ENCODE measurements at places on chromosomes 6 and 20.

- DNase-seq = no peak
These were observed 76.1 kb downstream of the HIVEP2 start for GRCh38 chr6:142868917-142869316.

DNA sequence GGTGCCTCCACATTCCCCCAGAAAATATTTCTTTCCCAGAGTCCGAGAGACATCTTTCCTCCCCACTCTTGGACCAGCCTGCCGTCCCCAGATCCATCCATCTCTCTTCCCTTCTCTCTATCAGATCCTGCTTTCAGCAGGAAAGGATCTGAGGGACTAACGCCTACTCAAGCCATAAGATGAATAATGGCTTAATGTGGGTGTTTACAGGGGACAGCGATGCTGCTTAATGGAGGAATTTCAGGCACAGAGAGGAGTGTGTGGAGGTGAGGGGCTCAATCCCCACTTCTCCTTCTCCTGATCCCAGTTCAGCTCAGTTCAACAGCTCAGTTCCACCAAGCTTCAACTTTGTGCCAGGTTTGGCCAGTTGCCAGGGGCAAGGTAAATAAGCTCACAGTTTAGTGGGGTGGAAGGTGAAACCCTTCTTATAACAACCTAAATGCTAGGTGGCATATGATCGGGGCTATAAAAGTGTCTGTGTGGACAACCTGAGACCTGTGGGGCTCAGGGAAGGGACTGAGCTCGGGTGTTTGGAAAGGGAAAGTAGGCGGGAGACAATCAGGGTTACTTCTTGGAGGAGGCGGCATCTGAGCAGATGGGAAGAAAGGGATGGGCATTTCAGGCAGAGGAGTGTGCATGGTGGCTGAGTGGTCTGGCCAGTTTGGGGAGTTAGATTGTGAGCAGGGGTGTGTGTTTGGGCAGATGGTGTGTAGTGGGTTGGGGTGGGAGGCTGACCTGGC is 55.8 kb downstream of the CDH22 start:
- DNase-seq = no peak

- no peak for DNase-seq
These were observed 312.6 kb downstream of the HTR1B start for GRCh38 chr6:77150736-77151135.

- DNase-seq = peak; percentile 78
These were observed 29.2 kb upstream of the DST start for GRCh38 chr6:56671651-56672461.

- DNase-seq = no peak
These were observed 209.8 kb upstream of the PROKR2 start for GRCh38 chr20:5526516-5526915.

DNA sequence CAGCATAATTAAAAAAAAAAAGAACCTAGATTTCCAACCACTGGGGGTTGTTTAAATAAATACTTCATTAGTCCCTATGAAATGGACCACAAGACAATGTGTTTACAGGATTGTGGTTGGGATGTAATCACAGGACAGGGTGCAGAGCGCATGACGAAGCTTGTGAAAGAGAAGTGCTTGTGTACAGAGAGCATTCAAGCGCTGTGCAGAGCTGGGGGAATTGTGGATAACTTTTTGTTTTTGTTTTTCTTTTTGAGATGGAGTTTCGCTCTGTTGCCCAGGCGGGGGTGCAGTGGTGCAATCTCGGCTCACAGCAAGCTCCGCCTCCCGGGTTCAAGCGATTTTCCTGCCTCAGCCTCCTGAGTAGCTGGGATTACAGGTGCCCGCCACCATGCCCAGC is 22.3 kb downstream of the LAMA5 start:
- no peak for DNase-seq

- peak; percentile 32 for DNase-seq
These were observed 72.4 kb downstream of the ADTRP start for GRCh38 chr6:11706171-11706570.

DNA sequence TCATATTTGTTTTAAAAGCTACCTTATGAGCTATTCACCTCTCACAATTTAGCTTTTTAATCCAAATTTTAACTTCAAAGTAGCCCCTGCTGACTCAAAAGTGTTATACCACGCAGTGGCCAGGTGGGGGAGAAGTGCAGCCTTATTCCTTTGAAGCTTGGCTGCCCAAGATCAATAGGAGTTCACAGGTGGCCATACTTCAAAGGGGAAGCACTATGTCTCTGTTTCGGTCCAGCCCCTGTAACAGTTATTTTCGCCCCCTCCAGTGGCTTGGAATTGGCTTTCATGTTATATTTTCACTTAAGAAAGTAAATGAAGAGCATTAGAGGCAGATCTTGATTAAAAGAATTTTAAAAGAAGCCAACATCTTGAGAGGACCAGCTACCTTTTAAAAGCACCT is 608.4 kb downstream of the EPHA7 start:
- no peak for DNase-seq

DNA sequence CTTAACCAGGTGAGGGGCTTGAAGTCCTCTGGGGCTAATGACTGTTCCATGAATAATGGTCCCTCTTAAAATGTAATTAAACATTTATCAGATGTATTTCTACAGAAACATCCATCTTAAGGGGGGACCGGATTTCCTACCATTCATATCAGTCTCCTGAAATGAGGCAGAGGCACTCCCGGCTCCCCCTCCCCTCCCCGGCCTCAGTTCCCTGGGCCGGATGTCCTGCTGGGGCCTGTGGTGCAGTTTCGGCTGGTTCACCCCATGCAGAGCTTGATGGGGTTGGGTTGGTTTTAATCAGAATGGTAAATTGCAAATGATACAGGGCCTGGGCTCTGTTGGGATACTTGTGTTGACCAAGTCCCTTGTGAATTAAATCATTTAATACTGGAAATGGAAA is 349.4 kb downstream of the PREX1 start:
- no peak for DNase-seq

DNA sequence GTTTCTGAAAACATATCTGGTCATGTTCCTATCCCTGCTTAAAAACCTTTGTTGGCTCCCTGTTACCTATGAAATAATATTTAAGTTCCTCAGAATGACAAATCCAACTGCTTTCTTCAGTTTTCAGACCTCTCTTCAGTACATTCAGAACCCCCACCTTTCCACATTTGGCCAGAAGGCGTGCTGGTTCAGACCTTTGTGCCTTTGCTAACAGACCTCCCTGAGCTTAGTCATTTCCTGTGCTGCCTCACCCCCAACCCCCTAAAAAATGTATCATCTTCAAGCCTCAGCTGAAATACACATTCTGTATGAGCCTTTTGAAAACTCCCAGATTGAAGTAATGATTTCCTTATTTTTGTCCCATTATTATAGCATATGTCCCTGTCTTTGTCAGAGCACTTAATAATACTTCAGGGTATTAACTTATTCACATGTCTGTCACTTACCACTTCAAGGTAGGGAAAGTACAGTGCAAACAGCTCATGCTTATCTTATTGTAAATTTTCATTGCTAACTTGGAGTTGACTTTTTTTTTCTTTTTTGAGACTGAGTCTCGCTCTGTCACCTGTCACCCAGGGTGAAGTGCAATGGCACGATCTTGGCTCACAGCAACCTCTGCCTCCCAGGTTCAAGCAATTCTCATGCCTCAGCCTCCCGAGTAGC is 19.7 kb downstream of the FAM217A start:
- no peak for DNase-seq

DNA sequence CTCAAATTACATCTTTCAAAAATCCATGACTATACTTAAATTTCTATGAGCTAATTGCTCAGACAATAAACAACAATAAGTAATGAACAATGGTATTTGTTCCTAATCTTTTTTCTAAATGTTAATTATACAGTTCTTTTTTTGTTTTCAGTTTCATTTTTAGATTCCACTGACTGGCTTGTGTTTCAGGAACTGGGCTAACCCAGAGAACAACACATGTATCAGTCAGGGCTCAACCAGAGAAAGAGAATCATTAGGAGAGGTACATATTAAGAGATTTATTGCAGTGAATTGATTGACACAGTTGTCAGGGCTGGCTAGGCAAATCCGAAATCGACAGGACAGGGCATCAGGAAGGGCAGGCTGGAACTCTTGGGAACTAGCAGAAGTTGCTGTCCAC is 182.8 kb downstream of the GRM1 start:
- DNase-seq = no peak

- DNase-seq = no peak
These were observed 54.6 kb downstream of the B4GALT5 start for GRCh38 chr20:49659056-49659455.

- no peak for DNase-seq
These were observed 411.0 kb downstream of the C6orf118 start for GRCh38 chr6:164898412-164898811.

DNA sequence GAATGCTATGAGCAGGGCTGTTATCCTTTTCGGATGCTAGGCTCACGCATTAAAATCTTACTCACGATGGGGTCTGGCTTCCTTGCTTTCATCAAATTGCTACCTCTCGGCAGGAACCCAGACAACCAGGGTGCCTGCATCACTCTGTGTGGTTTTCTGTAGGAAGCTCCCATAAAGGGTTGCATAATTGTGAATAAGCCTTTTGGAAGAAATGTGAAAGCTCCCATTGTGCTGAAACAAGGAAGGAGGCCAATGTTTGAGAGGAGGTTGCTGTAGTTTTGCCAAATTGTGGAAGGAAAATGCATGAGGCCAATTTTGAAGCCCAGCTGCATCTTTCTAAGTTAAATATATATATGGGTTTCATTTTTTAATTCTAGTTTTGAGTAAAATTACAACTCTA is 615.5 kb downstream of the C6orf118 start:
- peak; percentile 84 for DNase-seq

DNA sequence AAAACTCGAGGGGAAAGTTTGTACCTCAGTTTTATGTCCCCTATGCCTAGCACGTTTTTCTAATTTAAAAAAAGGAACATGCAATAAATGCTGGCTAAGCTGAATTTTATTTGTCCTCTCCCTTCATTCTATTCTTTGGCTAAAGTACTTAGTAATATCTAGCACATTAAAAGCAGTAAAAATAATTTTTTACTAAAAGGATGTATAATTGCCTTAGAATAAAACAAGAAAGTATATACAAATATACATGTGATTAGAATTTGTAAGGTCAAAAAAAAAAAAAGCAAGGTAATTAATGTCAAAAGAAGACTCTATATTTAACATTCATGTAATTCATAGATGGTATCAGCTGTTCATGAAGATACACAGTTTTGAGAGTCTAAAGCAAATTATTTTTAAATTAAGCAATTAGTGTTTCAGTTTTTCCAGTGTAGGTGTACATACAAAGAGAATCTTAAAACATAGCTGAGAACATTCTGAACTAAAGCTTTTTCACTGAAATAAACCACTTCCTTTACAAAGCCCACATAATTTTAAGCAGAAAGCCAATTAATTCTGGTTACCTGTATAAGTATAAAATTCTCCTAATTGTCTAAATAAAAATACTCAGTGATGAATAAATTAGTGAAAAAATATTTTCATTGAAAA is 32.4 kb downstream of the HBS1L start:
- no peak for DNase-seq

DNA sequence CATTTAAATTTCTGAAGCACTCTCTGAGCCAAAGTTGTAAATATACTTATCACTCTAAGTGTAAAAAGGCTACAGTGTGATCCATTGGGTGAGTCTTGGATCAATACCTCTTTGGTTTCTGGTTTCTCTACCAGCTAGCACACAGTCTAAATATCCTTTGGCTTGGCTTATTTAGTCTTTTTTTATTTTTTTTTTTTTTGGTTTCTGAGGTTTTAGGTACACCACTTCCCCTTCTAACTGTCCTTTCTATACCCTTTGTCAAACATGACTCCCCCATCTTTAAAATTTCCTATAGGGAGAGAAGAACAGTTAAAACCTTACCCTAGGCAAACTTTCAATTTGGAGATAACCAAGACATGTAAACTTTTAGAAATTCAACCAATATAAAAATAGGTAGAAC is 379.0 kb downstream of the PHF3 start:
- no peak for DNase-seq

GRCh38 chr20:58286729-58287128 is 22.8 kb upstream of the RAB22A start:
- no peak for DNase-seq

- no peak for DNase-seq
These were observed 10.4 kb downstream of the PXT1 start for GRCh38 chr6:36432151-36432671.

DNA sequence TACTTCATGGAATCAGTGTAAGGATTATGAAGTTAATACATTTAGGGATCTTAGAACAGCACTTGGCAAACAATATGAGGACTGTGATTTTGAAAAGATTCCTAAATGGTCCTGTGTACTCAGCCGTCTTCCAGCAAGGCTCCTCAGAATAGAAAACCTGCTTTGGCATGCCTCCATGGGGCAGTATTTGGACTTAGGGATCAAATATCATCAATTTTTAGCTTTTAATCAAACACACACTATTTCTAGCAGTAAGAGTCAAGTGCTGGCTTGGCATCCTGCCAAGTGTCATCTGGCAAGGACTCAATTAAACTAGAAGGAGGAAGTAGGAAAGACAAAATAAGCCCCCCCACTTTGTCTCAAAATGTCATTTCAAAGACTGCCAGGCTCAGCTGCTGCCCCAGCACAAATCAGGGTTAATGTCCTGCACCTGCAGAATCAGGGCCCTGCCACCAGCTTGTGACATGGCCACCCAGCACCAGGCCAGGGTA is 40.8 kb downstream of the IYD start:
- peak; percentile 48 for DNase-seq

GRCh38 chr20:7695635-7696034 is 244.6 kb downstream of the HAO1 start:
- no peak for DNase-seq

GRCh38 chr6:29486577-29486976 is 1.2 kb downstream of the MAS1L start:
- no peak for DNase-seq

DNA sequence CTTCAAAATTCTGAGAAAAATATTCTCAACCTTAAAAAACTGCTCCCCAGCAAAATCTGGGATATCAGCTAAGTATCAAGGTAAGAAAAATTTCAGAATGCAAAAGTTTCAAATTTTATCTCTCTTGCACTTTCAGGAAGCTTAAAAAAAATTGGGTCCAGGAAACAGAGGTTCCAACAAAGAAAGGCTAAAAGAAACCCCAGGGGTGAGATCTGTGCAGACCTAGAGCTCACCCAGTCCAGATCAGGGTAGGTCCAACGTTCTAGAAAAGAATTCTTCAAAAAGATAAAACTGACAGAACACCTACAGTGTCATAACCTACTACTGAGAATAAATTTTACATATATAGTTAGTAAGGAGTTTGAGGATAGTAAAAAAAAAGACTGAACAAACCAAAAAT is 23.5 kb downstream of the ILRUN start:
- no peak for DNase-seq

DNA sequence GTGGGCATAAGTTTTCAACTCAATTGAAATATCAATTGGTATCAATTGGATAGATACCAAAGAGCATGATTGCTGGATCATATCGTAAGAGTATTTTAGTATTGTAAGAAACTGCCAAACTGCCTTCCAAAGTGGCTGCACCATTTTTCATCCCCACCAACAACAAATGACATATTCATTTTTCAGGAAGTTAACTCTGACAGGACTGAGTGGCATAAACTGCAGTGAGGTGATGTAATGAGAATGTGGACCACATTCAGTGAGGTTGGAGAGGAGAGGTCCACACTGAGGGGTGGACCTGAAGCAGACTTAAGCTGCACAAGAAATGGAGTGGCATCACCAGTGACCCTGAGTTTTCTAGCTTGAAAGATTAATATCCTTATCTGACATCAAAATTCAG is 11.6 kb upstream of the CALHM6 start:
- no peak for DNase-seq

- DNase-seq = no peak
These were observed 80.0 kb upstream of the ATXN1 start for GRCh38 chr6:16841241-16841640.
